Kidney capillary endothelial cell (primary cell): ENCODE measurements at places on chromosomes 7 and 10.

- DNase-seq = no peak
These were observed 64.6 kb downstream of the ITGB1 start for GRCh38 chr10:32893434-32893833.

DNA sequence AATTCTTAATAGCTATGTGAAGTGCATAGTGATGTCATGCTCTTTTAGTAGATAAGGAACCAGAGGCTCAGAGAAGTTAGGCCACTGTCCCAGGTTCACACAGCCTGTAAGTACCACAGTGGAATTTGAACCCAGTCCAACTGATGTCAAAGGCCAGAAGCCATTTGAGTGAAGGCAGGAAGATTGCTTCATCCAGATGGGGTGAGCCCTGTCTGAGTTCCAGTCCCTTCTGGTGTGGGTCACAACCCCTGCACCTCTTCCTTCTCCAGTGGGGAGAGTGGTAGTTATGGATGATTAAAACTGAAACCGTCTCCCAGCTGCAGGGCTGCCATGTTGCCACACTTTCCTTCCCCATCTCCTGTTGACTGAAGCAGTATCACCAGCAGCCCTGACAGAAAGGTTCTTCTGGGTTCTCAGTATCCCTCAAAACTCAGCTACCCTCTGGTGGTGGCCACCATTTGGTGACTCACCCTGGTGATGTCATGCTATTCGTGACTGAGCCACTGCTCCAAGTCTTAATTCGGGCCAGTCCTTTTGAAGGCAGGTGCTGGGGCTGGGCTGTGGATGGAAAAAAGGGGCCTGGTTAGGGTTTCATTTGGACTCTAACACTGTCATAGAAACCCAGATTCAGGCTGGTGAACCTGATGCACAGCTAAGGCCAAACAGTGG is 1.5 kb upstream of the C10orf95 start:
- no peak for DNase-seq

DNA sequence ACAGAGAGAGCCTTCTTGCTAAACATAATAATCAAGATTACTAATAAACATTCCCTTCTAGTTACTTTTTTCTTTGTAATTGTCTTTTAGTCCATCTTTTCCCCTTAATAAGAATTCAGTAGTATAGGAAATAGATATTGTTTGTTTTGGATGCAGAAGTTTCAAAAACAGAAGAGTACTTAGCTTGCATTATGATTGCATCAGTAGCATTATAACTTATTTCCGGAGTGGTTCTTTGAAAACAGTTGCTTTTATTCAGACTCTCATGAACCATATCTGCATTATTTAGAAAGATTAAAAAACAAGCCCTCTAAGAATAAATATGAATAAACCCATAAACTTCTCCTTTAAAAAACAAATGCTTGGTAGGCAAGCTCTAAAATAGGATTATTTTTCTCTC is 34.0 kb upstream of the DKK1 start:
- DNase-seq = no peak

GRCh38 chr10:35675846-35676245 is 33.8 kb upstream of the FZD8 start:
- DNase-seq = no peak

GRCh38 chr7:132609222-132609621 is 33.0 kb upstream of the PLXNA4 start:
- DNase-seq = no peak

GRCh38 chr7:121126801-121127534 is 138.5 kb downstream of the CPED1 start:
- peak; percentile 18 for DNase-seq

DNA sequence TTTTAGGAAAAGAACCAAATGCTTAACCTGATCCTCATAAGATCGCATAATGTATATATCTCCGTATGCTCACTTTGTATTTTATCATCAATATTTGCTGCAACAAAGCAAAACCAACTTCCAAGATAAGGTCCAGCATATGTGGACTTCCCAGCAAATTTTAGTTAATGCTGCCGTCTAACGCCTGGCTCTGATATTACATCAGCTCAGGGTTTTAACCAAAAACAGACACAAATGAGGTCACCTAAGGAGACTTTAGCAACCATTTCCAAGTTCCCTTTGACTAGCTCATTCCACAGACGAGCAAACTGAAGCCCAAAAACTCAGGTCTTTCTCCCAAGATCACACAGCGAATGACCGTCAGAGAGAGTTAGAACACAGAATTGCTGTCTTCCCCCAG is 59.4 kb upstream of the UCN3 start:
- no peak for DNase-seq

- DNase-seq = no peak
These were observed 25.9 kb downstream of the ASB13 start for GRCh38 chr10:5640501-5640900.

DNA sequence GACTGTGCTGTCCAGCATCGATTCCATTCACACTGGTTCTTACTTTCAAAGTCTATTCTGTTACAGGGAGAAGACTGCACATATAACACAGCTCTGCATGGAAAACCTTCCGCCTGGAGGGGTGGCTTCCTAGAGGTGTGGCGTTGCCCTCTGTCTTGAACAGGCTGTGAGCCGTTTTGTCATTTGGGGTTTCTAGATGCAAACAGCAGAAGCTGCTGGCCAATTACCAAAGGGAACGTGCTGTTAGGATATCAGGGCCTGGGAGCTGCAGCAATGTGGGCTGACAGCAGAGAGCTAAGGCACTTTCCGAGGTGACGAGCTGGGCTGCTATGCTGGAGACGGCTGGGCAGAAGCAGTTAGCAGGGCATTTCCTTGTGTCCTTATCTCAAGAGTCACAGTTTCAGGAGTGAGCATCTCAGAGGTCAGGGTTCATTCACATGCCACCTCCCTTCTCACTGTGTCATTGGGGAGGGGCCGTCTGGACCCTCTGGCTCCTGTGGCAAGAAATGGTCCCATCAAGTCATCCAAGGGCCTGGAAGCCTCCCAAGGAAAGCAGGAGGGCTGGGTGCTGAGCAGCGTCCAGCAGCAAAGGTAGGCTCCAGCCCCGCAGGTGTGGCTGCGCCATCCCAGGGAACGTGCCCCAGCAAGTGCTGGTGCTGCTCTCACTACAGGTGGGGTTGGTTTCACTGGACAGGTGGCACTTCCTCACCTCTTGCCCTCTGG is 106.5 kb downstream of the WDR37 start:
- DNase-seq = no peak

- DNase-seq = no peak
These were observed 34.3 kb downstream of the NPY start for GRCh38 chr7:24318326-24318725.

DNA sequence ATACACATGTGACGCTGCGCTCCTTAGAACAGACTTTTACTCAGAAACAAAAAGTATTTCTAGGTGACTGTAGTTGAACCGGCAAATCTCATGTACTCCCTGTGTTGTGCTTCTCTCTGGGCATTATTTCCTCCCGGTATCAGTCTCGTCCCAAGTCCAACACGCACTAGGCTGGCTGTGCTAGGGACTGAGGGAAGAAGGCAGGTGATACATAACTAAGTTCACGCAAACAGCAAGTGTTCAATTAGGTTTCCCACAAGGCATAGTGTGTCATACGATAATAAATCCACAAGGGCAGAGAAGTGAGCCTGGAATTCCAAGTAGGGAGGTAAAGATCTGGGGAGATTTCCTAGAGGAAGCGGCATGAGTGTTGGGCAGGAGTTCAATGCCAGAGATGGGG is 20.4 kb downstream of the FAM53B start:
- no peak for DNase-seq

GRCh38 chr7:151637781-151638261 is 118.1 kb upstream of the RHEB start:
- no peak for DNase-seq

DNA sequence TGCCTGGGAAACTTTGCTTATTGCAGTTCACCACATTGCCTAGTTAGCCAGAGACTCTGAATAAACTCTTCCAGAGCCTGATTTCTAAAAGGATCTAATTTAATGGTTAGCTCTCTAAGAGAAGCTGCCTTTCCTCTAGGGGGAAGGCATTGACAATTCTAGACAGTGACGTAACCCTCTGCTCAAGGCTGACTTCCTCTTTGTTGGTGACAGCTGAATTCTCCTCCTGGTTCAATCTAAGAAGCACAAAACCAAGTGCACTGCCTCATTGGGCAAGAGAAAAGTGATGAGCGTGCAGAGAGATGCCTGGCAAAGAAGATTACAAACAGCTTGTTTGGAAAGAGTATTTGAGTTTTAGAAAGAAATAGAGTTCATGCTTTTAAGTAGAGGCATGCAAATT is 102.7 kb downstream of the MACC1 start:
- DNase-seq = peak; percentile 7

DNA sequence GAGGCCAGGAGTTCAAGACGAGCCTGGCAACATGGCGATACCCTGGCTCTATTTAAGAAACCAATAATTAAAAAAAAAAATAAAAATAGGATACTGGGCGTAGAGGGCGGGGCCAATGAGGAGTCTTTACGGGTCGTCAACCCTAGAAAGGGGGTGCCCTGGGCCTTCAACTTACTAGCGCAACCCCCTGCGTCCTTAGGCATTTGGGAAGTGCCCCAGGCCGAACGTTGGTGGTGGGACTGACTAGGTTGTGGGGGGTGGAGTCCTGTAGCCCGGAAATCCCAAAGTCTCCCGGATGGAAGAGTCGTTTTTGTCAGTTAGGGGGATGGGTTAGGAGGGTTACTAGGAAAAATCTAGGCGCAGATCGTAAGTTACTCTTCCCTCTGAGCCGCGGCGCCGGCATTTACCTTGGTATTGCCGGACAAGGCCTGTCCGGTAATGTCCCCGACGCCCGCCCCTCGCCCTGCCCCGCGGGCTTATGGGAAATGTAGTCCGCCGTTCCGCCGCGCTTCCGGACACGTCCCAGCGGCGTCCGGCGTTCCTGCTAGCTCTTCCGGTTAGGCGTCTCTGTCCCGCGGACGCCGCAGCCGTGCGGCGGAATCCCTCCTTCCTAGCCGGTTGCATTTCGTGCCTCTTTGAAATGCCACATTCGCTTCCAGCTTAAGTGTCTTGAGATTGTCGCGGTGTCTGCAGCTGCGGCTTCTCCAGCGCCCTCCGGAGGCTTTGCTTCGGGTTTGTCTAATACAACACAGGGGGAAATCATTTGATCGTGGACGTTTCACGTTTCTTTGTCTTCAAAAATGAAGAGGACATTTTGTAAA is 1.3 kb upstream of the ACBD5 start:
- DNase-seq = peak; percentile 87

DNA sequence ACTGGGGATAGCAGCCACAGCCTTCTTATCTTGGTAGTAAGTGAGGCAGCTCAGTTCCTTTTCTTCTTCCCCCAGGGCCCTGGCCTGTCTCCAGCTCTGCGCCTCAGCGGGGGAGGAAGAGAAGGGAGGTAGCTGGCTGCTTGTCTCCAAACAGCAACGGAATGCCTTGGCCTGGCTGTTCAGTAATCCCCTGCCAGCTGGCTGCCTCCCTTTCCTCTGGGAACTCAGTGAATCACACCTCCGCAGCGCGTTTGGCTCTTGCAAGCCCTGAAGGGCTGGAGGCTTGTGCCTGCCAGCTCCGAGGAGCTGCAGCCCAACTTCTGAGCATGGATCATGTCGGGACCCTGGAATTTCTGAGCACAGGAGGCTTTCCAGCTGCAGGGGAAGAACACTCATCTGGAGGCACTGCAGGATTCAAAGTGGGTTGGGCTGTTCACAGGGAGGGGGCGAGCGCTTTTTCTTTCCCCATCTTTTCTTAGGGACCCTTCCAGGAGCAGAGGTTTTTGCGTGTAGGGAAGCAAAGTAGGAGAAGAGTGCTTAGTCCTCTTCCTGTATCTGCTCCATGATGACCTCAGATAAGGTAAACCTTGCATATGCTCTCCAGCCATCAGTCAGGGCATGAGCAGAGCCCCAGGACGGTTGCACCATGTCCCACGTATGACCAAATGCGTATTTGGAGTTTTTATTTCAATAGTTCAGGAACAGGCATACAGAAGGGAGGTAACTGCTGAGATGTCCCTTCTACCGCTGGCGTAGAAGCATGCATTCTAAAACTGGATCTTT is 253.2 kb upstream of the INHBA start:
- peak; percentile 70 for DNase-seq

- no peak for DNase-seq
These were observed 92.6 kb downstream of the RGS10 start for GRCh38 chr10:119449760-119450461.

- DNase-seq = no peak
These were observed 37.2 kb downstream of the PIK3AP1 start for GRCh38 chr10:96683065-96683464.

GRCh38 chr10:5760515-5760914 is 52.7 kb downstream of the GDI2 start:
- no peak for DNase-seq

DNA sequence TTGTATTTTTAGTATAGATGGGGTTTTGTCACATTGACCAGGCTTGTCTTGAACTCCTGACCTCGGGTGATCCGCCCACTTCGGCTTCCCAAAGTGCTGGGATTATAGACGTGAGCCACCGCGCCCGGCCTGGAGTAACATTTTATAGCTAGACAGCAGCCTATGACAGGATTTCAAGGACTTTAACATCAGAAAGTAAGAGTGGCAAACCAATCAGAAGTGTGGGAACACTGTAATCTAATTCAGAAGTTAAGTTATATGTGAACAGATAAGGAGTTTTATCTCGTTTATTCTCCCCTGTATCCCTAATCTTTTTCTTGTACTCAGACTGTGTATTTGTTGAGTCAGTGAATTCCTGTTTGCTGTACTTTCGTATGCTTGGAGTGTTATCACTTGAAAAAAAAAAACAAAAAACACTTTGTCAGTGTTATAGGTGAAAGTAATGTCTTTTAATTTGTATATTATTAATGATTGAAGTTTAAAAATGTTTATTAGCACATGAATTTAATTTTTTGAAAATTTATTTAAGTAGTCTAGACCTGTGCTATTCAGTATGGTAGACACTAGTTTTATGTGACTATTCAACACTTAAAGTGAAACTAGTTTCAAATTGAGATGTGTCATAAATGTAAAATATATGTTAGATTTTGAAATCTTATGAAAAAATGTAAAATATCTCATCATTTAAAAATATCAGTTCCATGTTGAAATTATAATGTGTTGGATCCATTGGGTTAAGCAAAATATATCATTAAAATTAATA is 38.6 kb downstream of the RSBN1L start:
- no peak for DNase-seq

DNA sequence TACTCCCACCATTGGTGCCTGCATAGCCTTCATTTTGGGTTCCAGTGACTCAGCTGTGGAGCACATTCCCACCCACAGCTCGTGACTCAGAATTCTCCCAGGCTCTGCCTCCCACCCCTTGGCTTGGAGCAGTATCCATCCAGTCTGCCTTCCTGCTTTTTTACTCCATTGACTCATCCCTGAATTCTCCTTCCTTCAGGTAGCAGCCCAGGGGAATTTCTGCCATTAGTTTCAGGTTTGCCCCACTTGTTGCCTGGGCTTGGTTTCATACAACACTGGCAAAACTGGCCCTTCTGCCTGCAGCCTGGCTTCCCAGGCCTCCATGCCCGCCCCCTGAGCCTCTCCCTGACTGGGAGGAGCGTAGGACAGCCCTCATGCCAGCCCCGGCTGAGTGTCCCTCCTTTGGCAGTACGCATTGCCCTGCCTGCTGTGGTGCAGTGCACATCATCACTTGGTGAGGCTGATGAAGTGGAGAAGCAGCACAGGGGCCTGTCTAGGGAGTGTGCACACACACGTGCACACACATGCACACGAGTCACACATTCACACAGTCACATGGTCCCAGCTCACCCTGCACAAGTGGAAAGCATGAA is 55.0 kb downstream of the SNX10 start:
- no peak for DNase-seq

GRCh38 chr10:129968853-129969183 is 4.7 kb upstream of the EBF3 start:
- no peak for DNase-seq

- no peak for DNase-seq
These were observed 339.2 kb upstream of the MEOX2 start for GRCh38 chr7:16025696-16026095.
